ENCODE measurements at places on chromosomes 13 and 19. TPM values are rescaled to one million over a fixed set of nuclear protein-coding genes. Genes with fewer than 3 reads are reported as not detected.

- DNase-seq = no peak
These were observed 1525.4 kb downstream of the SLITRK1 start for GRCh38 chr13:82356667-82357410.

GRCh38 chr19:30060531-30061222 is 118.6 kb downstream of the URI1 start:
- DNase-seq = no peak

DNA sequence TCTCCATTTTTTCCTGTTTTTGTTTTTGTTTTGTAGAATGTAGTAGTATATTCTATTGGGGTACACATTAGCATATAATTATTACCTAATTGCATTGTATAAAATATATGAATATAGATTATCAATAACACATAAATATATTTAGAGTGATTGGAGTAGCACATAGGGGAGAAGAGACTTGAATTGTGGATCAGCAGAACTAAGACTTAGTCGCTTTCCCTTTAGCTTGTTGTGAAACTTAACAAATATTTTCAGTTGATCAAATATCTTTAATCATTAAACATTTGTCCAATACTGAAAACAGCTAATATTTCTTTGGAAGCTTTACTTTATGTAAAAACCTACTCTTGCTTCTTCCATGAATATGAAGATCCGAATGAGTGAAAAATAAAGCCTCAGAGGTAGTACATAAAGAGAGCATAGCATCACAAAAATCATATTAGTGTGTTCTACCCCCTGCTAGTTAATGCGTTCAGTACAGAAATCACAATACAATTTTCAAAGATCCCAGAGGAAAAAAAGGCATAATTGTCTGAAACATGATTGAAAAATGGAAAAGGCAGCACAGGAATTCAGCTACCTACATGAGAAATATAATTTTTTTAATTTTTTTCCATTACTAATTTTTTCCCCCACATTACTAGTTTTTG is 1348.0 kb upstream of the PRR20A start:
- no peak for DNase-seq

The KISS1R gene
- polyA plus RNA-seq = 1.6 TPM

GRCh38 chr19:38741670-38742069 is 2.6 kb downstream of the CAPN12 start:
- no peak for DNase-seq

DNA sequence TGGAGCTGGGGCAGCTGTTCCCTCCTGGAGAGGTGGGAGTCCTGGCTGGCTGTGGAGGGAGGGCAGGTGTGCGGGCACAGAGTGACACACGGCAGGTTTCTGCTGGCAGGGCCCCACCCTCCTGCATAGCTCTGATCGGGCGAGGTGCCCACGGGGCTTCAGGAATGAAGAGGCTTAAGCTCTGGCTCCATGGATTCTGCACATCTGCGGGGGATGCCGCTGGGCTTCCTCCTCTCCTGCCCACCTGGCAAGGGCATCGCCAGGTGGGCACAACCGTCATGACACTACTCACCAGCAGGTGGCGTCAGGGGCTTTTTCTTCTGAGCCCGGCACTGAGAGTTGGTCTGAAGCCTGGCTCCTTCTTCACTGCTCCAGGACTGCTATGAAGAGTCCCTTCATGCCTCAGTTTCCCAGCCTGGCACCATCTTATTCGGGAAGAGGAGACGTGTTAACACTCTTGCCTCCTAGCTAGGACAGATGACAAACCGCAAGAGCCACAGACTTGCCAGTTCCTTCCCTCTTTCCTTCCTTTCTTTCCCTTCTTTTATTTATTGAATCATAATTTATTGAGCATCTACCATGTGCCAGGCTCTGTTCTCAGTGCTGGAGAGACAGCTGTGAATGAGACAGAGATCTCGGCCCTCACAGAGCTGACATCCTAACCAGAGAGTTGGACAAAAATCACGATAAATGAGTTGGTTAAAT is 15.2 kb upstream of the PAK4 start:
- no peak for DNase-seq

DNA sequence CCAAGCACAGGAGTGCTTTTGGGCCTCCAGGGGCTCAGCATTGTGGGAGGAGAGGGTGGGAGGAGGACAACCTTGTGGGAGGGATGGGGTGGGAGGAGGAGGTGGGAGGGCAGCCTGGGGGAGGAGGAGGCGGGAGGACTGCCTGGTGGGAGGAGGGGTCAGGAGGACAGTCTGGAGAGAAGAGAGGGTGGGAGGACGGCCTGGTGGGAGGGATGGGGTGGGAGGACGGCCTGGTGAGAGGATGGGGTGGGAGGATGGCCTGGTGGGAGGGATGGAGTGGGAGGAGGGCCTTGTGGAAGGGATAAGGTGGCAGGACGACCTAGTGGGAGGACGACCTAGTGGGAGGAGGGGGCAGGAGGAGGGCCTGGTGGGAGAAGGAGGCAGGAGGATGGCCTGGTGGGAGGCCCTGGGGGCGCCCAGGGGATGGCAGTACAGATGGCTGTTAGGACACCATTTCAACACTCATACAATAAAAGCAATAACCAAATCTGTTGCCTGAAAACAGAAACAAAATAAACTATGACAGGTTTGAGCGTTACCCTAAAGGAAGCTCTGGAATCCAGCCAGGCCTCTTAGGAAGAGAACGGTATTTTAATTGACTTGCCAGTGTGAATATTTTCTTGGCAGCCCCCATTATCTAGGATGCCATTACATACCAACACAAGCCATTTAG is 63.7 kb downstream of the CRYL1 start:
- DNase-seq = no peak

DNA sequence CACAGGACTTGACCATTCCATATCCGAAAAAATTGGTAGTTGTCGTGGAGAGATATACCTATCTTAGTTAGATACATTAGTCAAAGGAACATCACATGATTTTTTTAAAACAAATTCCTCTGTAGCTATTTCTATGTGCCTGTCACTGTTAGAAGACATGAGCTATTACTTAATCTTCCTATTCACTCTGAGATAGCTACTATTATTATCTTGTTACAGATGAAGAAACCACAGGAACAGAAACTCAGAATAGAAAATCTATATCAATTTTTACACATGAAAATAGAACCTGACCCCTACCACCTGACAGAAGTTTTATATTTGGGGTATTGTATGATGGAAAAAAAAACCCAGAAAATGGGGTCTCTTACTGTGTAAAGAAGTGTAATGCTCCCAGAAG is 68.9 kb upstream of the TDRD3 start:
- no peak for DNase-seq

DNA sequence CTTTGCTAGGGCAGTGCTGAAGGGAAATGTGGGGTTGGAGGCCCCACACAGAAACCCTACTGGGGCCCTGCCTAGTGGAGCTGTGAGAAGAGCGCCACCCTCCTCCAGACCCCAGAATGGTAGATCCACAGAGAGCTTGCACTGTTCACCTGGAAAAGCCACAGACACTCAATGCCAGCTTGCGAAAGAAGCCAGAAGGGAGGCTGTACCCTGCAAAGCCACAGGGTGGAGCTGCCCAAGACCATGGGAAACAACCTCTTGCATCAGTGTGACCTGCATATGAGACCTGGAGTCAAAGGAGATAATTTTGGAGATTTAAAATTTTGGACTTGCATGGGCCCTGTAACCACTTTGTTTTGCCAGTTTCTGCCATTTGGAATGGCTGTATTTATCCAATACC is 615.4 kb upstream of the MIR17HG start:
- DNase-seq = no peak

The ZNF526 gene
- 8.2 TPM for polyA plus RNA-seq

- peak; percentile 45 for DNase-seq
These were observed 915 bp downstream of the SHC2 start for GRCh38 chr19:459724-460511.

GRCh38 chr19:44112802-44113137 is 429 bp upstream of the ZNF225 start:
- DNase-seq = no peak

The GPR12 gene
- polyA plus RNA-seq = not detected

All from right renal pelvis (tissue), 4 donors.